ENCODE measurements at places on chromosomes 4 and X.

DNA sequence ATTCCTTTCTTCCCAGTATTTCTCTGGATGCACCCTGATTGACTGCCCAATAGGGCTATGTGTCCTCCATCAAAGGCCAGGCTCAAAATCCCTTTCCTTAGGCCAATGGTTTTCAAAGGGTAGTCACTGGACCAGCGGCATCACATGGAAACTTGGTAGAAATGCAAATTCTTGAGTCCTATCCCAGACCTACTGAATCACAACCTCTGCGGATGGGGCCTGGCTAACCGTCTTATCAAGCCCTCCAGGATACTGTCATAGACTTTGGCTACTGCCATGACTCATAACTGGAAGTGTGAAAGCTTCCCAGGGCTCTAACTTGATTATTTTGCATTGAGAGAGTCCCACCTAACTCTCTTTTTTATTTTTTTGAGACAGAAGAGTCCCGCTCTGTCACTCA, 71.9 kb upstream of the TFDP3 start:
- no peak for DNase-seq

- DNase-seq = no peak
Measured at GRCh38 chrX:110277609-110278008, 40.3 kb downstream of the AMMECR1 start.

- no peak for DNase-seq
Measured at GRCh38 chrX:33339219-33339618, 127.9 kb upstream of the DMD start.

DNA sequence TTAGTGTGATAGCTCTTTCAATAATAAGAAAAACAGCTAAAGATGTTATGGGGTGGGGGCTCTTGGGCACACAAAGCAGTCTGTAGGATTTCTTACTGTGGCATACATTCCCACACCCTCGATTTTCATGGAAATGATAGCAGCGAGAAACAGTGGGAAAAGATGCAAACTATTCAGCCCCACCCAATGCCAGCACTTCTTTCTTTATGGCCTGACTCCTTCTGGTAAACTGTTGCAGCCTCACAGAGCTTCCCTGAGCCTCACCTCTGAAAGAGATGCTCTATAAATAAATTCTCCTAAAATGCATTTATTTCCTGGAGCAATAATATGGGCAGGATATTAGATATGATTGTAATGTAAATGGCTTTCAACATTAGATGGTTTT, 910 bp downstream of the ANK2 start:
- DNase-seq = no peak

GRCh38 chr4:169089004-169089403, 78.9 kb upstream of the CBR4 start:
- DNase-seq = no peak

GRCh38 chr4:121034017-121034416, 38.3 kb downstream of the NDNF start:
- DNase-seq = no peak

GRCh38 chrX:132461886-132462285, 27.0 kb downstream of the MBNL3 start:
- DNase-seq = no peak

GRCh38 chr4:8896071-8896470, 24.4 kb upstream of the HMX1 start:
- no peak for DNase-seq

DNA sequence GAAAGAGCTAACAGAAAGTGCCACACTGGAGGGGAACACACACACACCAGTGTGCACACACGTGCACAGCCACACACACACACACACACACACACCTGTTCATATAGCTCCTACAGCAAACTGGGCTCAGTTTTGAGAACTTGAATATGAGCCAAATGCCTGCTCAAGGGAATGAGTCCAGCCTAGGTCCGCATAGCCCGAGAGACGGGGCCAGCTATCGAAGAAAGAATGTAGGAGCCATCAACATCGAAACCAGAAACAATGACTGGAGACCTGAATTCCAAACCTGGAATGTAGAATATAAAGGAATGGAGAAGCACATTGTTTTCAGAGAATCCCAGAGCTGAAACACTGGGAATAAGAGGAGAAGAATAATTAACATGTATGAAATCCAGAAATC, 37.6 kb upstream of the ERVMER34-1 start:
- DNase-seq = no peak

DNA sequence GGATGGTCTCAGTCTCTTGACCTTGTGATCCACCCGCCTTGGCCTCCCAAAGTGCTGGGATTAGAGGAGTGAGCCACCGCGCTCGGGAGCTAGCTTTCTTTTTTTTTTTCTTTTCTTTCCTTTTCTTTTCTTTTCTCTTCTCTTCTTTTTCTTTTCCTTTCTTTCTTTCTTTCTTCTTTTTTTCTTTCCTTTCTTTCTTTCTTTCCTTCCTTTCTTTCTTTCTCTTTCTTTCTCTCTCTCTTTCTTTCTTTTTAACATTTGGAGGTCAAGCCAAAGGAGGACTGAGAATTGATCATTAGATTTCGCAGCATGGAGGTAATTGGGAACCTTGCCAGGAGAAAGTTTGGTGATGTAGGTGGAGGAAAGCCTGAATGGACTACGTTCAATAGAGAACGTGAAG, 67.4 kb downstream of the LARP7 start:
- no peak for DNase-seq

- DNase-seq = no peak
Measured at GRCh38 chrX:45472968-45473367, 272.3 kb upstream of the DIPK2B start.

GRCh38 chr4:53959343-53960120, 104.9 kb downstream of the CHIC2 start:
- no peak for DNase-seq

DNA sequence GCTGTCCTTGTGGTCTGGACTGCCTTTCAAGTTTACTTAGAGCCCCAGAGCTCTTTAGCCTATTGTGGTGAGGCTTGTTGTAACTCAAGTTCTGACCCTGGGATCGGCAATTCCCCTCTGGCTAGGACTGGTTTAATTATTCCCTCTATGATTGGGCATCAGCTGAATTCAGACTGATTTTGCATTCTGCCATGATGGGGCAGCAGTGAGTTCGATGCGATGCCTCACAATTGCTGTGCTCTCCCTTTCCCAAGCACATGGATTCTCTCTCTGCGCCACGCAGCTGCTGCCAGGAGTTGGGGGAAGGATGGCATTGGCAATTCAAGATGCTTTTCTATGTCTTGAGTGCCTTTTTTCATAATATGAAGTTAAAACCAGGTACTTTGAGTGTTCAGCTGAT, 327.8 kb upstream of the CXorf51B start:
- no peak for DNase-seq

DNA sequence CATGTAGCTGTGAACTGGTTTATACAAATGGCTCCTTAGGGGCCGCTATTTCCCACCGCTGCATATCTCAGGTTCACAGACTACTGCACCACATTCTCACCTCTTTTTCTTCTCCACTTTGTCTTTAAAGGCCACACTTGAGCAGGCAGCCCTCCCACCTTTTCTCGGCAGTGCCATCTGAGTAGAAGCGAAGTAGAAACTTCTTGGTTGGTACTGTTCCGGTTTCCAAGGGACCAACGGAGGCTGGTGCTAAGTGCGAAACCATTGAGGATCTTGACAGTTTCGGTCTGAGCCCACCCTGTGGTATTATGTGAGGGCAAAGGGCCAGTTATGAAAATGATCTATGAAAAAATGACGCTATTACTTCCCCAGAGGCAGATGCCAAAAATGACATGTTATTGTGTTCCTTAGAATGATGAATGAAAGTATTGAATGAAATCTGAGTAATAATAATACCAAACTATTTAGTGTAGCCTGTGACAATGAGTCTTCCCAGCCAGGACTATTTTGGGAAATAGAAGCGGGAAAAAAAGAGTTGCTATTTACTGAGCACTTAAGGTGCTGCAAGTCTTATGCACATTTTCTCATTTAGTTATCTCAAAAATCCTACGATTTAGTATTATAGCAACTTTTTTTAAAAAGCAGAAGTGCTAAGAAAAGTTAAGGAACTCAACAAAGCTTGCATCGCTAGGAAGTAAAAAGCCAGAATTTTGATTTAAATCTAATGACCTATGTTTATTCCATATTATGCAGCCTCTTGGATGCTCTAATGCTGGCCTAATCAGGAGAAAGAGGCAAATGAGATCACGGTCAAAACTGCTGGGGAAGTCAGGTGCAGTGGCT, 29.6 kb upstream of the CHRNA9 start:
- no peak for DNase-seq

DNA sequence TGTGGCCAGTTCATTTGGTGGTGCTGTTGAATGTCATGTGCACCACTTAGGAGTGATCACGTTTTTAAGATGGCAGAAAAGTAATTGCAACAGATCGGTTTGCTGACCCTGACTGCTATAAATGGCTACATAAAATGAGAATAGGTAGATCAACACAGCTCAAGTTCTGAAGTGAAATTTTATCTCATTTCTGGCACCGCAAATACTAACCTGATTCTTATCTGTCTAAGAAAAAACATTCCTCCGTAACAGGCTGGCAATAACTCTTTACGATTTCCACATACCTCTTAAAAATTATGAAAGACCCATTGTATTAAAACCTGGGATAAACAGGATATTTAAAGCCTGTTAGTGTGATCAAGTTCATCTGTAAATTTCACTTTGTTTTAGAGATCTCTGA, 387.5 kb downstream of the PDGFC start:
- no peak for DNase-seq

- no peak for DNase-seq
Measured at GRCh38 chr4:4519297-4519894, 22.5 kb downstream of the STX18 start.

DNA sequence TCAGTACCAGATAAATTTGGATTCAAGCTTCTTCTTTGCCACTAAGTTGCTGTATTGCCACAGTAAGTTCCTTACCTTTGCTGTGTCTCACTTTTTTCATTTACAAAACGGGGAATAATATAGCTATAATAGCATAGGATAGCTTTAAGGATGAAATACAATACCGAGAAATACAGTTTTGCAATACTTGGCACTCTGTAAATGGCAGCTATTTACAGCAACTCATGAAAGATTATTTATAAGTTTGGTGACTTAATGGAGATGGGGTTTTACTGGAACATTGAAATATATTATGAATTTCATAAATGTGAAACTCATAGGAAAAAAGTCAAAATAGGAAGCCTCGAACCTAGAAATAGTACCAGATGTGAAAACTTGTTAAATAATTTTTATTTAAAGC, 27.6 kb downstream of the ANXA10 start:
- no peak for DNase-seq

DNA sequence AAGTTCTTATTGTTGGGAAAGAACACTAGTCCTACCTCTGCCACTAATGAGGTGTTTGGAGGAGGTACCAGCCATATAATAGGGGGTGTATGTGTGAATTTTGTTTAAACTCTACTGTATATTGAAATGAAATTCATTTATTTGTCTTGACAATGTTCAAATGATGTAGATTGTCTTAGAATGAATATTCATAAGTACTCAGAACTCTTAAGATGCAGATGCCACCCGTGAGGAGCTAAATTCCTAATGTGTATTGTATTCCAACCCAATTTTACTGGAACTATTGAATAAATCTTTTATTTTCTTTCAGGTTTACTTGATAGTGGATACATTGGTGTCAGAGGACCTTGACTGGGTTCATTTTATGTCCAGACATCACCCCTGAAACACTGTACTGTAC, 63.9 kb upstream of the RAB33B start:
- DNase-seq = no peak

GRCh38 chr4:6227412-6228157, 27.2 kb upstream of the JAKMIP1 start:
- DNase-seq = no peak

DNA sequence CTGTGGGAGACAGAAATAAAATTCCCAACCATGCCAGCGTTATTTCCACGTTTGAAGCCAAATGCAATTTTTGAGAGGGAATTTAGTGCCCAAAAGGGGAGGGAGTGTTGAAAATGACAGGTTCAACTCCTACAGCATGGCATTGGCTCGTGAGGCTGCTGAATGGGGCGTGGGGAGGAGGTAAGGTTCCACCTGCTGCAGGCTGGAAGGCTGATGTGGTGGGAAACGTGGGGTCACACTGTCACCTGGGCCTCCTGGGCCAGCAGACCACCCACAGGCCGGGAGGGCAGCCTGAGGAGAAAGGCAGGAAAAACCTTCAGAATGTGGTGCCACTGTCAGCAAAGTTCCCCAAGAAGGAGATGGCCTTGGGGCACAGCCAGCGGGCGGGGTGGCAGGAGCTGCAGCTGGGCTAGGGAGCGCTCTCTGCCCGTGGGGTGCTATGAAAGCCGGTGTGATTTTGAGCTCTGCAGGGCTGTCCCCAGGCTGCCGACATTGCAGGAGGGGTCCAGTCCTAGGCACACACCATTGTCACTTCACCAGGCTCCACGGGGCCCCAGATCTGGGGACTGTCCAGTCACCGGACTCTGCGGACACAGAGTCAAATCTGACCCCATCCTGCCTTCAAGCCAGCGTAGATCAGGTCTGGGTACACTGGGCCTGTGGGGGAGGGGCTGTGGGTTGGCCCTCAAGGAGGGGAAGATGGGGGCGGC, 19.6 kb downstream of the MSANTD1 start:
- no peak for DNase-seq

GRCh38 chr4:52037689-52038102, 403 bp downstream of the SGCB start:
- DNase-seq = no peak

GRCh38 chr4:171031338-171031737, 781.9 kb upstream of the GALNTL6 start:
- no peak for DNase-seq

GRCh38 chr4:101299899-101300540, 47.3 kb downstream of the PPP3CA start:
- DNase-seq = no peak

DNA sequence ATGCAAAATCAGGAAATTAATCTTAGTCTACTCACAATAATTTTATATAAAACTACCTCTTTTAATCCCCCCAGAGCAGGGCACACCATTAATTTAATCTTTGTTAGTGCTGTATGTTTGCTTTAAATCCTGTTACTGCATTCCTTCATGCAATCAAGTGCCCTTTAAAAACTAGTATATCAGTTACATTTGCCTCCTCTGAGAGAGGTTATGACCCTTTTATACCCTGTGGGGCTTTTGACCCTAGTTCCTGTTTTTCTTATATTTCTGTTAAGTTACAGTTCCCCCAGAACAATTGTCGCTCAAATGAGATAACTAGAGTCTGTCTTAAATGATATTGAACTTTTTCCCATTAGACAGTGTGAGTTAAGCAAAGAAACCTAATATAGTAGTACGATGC, 46.2 kb downstream of the GPC4 start:
- DNase-seq = no peak

DNA sequence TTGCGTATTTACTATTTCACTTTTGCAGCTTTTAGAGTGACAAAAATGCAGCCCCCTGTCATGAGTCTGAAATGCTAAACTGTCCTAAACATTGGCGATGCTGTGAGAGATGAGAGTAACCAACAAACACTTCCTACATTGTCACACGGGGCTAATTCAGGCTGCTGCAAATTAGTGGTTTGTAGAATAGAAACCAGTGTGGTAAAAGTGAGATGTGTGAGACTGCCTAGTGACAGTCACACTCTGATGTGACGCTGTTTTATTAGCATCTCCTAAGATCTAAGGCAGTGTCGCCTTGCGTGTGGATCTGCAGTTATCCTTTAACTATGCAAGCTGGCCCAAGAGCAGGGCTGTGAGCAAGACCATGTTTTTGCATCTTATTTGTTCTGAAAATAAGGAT, 800.2 kb upstream of the TENM3 start:
- DNase-seq = no peak

- no peak for DNase-seq
Measured at GRCh38 chrX:3094261-3094660, 53.0 kb downstream of the ARSF start.

- DNase-seq = no peak
Measured at GRCh38 chr4:123564758-123565346, 168.3 kb downstream of the SPRY1 start.

- no peak for DNase-seq
Measured at GRCh38 chr4:120857312-120857711, 65.2 kb downstream of the PRDM5 start.

Measured in cortex of kidney (tissue), 1 donor.